ENCODE measurements at places on chromosomes 6 and 20.

DNA sequence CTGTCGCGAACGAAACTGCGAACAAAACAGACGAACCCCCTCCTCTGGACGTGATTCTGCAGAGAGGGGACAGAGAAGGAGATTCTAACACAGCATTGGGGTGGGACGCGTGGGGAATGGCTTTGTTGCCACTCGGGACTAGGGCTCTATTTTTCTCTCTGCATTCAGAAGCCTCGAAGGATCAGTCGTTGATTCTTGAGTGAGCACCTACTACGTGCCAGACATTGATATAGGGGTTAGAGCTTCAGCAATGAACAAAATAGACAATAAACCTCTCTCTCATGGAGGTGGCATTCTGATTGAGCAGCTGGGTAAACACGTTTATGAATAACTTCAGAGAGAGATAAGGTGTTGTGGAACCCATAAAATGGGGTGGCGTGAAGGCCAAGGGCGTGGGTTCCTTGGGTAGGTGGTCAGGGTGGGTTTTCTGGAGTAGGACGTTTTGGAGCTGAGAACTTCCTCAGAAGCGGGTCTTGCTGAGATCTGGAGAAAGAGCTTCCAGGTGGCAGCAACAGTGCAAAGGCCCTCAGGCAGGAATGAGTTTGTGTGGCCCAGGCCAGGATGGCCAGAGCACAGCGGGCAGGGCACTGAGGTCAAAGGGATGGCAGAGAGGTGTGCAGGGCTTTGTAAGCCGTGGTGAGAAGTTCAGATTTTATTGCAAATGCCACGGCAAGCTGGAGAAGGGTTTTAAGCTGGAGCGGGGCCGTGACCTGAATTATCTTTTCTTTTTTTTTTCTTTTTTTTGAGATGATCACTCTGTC is 884 bp downstream of the SLC2A10 start:
- DNase-seq, result no peak

GRCh38 chr20:4369119-4369797 is 352.5 kb upstream of the PRND start:
- DNase-seq, result no peak

DNA sequence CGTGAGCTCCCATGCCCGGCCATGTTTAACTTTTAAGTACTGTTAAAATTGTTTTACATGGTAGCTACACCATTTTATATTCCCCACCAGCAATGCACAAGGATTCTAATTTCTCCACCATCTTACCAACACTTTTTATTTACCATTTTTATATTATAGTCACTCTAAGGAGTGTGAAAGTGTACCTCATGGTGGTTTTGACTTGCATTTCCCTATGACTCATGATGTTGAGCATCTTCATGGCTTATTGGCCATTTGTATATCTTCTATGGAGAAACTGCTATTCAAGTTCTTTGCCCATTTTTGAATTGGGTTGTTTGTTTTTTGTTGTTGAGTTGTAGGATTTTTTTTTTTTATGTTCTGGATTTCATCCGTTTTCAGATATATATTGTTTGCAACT is 15.6 kb upstream of the BPHL start:
- DNase-seq, result no peak

DNA sequence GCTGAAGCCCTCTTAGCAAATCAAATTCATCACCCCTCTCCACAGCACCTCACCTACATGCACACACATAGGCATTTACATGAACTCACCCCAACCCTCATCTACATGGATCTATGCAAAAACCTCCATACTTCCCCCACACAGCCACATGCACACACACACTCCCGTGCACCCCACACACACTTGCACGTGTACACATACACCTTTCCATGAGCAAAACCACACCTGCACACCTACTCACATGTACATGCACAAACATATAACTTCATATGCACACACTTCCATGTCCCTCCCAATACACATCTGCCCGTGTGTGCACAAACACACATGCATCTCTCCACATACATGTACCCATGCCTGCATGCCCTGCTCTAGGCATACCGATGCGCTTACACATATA is 23.3 kb downstream of the CST5 start:
- no peak for DNase-seq

- no peak for DNase-seq
Measured at GRCh38 chr6:92433911-92434310, 985.4 kb downstream of the EPHA7 start.

GRCh38 chr6:15946701-15947385 is 182.0 kb upstream of the MYLIP start:
- no peak for DNase-seq

DNA sequence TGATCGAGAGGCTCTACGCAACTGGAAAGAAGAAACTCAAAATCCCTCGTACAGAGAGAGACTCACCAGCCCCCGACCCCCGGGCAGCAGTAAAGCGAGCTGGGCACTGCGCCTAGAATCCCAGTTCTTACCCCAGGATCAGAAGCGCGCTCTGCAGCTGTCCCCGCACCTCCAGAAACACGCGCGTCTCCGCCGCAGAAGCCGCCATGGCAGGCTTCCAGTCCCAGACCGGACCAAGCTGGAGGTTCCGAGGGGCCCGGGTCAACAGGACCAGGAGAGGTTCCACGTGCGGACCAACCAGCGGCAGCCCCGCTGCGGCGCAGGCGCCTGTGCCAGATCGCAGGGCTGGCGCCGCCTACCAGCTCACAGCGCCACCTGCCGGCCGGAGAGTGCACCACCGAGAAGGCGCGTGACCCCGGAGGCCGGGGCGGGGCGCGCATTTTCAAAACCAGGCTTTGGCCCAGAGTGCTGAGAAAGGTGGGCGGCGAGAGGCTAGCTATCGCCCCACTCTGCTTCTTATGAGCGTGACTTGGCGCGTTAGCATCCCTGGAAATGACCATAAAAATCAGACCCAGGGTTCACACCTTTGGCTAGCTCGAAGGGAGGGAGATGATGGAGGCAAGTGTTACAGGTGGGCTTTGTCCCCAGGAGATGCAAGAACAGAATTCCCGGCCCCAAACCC is at the start of gene UBE3D:
Gene UBE3D (minus strand): TSS at position 331 of the 682 bp plus-strand sequence. CDS start 123 bp downstream, at position 208.
- peak; percentile 88 for DNase-seq

DNA sequence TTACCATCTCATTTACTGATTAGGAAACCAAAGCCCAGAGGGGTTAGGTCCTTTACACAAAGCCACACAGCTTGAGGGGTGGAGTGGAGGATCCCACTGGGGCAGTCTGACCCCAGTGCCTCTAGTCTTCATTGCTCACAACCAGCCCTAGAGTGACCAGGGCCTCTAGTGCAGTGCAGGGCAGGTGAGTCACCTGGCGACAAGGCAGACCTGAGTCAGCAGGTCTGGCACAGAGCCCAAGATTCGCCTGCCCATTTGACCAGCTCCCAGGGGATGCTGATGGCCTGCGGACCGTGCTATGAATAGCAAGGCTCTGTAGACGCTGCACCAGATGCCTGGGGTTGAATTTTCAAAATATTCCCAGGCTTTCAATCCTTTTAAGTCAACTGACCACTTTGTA is 29.9 kb downstream of the CDH26 start:
- no peak for DNase-seq

DNA sequence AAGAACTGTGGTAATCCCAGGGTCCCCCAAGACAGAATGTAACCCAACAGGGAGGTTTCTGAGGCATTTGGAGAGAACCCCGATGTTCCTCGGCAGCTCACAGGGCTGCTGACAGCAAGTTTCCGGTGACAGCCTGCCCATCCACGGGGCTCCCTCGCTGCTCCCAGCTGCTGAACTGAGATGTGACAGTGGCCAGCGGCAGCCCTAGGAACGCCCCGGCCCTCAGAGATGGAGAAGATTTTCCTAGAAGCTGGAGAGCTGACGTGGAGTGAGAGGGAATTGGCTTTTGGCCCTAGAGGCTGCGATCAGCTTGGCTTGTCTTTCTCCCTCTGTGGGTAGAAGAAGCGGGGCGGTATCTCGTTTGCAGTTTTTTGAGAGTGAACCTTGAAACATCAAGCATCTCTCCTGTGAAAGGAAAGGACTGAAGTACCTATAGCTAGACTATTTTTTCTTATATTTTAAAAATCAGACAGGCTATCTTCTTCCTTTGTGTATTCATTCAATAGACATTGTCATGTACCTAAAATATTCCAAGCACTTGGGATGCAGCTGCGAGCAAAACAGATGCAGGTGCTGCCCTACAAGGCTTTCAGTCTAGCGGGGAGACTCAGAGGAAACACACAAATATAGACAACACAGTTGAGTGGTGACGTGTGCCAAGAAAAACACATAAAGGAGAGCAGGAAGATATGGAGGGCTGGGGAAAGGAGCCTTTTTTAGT is 28.4 kb upstream of the NFATC2 start:
- no peak for DNase-seq

GRCh38 chr20:37598575-37599342 is 71.1 kb upstream of the BLCAP start:
- no peak for DNase-seq

All from stimulated activated CD4-positive, alpha-beta T cell treated with anti-CD3 and anti-CD28 coated beads, TNF-alpha, amount 100 ng/mL, for 48 hours (primary cell).